KBM-7 (cell line): ENCODE measurements at places on chromosomes 7 and 10.

DNA sequence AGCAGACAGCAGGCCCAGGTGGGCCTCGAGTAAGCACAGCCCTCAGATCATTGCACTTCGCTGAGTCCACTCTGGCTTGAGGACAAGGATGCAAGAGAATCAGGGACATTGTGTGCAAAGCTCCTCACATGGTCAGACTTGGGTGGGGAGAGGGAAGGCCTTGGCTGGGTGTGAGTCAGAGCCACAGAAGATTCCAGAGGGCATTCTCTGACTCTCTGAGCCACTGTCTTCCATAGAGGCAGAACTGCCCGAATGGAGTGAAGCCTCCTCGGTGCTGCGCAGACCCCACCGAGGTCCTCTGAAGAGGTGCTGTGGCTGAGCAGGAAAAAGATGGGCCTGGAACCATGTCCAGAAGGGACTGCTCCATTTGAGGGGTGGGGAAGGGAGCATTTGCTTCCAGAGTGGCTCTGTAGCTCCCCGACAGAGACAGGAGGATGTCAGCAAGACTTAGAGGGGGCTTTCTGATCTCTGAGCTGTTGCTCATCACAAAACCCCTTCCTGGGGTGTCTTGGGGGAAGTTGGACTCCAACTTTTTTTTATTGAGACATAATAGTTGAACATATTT, 120.8 kb downstream of the PTPN20 start:
- no peak for DNase-seq

GRCh38 chr7:102073931-102074880, 212.5 kb upstream of the SH2B2 start:
- no peak for DNase-seq

DNA sequence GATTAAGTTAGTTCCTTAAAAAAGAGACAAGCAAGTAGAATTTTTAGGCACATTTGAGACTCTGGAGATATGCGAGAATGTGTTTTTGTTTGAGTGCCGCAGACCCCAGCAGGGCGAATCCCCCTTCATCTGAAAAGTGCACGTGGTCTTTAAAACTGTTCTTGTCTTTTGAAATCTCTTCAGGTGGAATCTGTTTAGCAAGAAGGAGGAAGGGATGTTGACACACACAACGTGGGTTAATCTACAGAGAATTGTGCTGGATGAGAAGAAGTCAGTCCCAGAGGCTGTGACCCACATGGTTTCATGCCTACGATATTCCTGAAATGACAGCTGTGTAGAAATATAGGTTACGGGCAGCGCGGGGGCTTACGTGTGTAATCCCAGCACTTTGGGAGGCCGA, 27.1 kb upstream of the ZFAND2A start:
- peak; percentile 60 for DNase-seq

- no peak for DNase-seq
These were observed 15.3 kb upstream of the PRKAR2B start for GRCh38 chr7:107029061-107029763.

DNA sequence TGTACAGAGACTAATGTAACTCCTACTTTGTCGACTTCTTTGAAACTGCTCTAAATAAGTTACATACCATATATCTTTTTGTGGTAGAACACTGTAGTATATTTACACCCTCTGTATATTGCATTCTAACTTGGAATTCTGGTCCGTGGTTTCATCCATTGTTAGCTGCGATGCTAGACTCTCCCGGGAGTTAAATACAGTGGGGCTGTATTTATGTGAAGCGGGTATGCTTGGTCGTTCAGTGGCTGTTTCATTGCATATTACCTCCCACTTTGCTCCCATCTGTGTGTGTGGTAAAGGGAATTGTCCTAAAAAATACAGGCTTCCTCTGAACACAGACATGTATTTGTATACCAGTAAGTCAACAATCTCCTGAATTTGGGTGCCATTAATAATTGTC, 231.1 kb downstream of the SLC25A13 start:
- no peak for DNase-seq

GRCh38 chr10:104293011-104293410, 24.0 kb downstream of the GSTO2 start:
- DNase-seq: no peak

DNA sequence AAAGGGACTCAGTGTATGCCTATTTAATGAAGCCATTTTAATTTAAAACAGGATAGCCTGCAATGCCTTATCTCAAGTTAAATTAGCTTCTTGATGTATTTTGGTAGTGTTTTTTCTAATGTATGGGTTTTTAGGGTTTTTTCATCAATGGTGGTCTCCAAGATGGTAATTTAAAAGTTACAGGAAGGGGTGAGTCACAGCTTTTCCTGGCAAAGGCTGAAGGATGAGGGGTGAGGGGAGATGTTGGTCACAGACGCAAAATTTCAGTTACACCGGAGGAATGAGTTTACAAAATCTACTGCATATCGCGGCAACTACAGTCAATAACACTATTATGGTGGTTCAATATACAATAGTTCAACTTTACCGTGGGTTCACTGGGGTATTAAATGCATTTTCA, 31.6 kb downstream of the CCDC3 start:
- peak; percentile 71 for DNase-seq

- no peak for DNase-seq
These were observed 239.9 kb upstream of the ZNF32 start for GRCh38 chr10:43888586-43888985.

DNA sequence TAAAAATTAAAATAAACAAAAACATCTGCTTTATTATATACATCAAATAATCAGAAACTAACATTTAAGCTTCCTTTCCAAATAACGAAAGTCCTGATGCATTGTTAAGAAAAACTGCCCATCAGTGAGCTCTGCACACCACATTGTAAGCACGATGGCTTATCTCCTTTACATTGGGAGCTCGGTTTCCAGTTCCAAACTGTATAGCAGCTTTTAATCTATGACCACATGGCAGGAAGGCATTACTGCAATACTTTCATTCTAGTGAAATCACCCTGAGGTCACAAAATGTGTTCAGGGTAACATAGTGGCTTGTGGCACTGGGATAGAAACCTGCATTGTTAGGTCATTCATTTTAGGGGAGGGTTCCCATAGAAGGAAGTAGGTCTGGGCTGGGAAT, 146.3 kb downstream of the ZNF22 start:
- no peak for DNase-seq

DNA sequence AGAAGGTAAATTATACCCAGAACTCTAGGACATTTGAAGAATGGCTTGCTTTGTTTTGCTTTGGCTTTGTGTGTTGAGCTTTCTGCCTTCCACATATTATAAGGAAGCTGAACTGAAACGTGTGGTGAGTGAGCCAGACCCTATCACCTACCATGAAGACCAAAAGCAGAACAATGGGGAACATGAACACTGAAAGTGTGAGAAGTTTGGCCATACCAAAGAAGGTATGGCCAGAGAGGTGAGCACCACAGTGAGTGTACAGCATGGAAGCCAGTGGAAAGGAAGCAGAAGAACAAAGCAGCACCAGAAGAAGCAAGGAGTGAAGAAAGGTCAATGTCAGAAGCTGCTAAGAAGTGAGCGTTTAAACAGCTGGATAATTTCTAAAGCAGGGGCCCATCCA, 59.7 kb upstream of the CCDC71L start:
- DNase-seq: peak; percentile 36

DNA sequence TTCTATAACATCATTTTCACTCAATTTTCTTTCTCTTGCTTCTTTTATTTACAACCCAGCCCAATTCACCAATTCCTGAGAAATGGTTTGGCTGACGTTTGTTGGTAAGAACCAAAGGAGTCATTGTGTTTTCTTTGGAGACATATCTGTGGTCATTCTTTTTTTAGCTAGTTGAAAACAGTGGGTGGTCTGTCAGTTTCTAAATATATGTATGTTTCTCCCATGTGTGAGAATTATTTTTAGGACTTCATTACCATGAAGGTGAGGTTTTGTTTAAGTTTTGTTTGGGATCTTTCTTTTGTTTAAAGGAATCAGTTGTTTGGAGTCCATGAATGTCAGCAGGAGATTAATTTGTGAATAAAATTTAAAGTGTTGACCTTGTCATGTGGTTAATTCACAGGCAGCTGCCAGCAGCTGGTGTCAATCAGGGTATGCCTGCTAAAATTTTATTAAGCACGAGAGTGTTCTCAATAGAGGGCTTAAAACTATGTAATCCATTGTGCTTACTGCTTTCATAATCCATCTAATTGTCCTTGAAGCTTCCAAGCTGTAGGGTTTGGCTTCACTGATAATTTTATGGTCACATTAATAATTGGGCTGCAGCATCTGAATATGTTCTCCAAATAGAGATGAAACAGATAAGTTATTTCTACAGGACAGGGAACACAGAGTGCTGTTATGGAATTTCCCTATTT, 38.7 kb downstream of the INSYN2A start:
- no peak for DNase-seq

DNA sequence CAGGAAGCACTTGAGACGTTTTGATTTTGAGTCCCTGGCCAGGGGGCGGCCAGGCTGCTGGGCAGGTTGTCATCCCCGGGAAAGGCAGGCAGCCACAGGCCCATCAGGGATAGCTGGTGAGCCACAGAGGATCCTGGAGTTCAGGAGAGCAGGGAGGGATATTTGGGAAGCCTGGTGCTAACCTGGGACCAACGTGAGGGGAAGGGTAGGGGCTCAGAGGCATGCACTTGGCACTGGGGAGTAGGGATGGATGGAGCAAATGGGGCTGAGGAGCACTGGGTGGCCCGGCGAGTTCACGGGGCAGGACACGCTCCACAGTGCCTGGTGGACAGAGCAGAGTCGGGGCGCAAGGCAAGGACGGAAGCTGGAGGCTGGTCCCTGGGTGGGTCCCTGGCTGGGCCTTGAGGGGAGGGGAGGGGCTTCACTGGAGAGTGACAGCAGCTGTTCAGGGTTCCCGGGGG, 30.2 kb downstream of the LRRC27 start:
- DNase-seq: no peak

- DNase-seq: no peak
These were observed 100.1 kb downstream of the CACNB2 start for GRCh38 chr10:18240185-18240882.

DNA sequence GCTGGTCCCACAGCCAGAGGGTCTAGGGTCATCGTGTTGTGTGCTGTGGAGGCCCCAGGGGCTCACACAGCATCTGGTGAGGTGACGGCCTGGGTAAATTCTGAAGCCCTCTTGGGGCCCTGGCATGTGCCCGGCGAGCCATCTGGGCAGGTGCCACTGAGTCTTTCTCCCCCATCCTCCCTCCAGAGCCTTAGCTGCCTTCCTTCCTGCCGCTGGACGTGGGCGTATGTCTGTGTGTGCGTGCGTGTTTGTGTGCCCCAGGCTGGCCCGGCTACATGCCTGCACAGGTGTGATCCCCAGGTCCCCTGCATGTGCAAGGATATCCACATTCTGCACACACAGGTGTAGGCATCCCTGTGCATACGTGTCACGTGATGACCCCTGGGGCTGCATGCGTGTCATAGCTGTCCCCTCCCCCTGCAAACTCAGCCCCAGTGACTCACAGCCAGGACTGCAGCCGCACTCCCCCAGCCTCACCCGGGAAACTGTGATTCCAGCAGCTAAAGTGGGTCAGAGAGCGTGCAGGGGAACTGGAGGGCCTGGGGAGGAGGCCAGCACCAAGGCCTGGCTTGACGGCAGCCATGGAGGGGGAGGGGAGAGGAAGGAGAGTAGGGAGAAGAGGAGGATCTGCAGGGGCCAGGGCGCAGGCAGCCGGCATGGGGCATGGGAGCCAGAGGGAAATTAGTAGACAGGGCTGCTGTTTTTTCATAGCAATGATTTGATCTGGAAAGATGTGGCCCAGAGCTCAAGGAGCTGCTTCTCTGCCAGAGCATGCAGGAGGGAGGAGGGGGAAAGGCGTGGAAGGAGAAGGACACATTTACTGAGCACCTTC, 46.4 kb downstream of the ELFN1 start:
- peak; percentile 8 for DNase-seq

- no peak for DNase-seq
These were observed 48.8 kb upstream of the DGKI start for GRCh38 chr7:137895301-137896221.

GRCh38 chr7:30931161-30931928, 19.7 kb downstream of the AQP1 start:
- DNase-seq: no peak

DNA sequence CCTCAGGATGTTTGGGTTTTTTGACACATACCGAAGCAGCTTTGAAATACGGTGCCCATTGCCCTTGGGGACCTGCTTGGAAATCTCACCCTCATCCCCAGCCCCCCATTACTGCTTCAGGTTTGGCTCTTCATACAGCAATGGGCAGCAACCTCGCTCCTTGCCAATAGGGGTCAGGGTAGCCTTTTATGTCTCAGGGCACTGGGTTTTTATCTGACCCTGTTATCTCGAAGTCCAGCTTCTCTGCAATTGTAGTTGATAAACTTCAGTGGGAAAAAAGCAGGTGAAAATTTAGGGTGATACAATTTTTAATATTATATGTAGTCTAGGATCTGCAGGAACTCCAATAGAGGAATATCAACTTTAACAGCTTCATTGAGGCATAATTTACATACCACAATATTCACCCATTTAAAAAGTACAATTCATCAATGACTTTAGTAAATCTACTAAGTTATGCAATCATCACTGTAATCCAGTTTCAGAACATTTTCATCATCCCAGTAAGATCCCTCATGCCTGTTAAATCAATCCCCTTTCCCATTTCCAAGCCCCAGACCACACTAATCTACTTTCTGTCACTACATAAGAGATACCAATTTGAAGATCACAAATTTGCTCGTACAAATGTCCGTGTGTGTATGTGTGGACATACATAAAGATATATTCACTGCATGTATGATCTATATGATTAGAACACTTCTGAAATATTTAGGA, 386.2 kb downstream of the KCNMA1 start:
- DNase-seq: peak; percentile 6

DNA sequence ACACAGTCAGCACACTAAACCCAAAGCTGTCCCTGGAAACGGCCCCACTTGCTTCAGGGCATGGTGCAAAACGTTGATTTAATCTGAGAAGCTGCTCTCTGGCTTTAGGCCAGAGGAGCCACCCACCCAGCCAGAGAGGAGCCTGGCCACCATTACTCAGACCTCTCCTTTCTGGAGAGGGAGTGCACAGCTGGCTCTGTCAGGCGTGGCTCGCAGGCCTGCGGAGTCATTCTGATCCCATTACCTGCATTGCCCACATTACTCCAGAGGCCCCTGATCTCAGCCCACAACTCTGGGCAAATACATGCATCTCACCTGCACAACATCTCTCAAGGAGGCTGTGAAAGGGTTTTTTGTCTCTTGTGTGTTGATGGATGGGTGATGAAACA, 370.0 kb upstream of the IGFBP3 start:
- DNase-seq: no peak

DNA sequence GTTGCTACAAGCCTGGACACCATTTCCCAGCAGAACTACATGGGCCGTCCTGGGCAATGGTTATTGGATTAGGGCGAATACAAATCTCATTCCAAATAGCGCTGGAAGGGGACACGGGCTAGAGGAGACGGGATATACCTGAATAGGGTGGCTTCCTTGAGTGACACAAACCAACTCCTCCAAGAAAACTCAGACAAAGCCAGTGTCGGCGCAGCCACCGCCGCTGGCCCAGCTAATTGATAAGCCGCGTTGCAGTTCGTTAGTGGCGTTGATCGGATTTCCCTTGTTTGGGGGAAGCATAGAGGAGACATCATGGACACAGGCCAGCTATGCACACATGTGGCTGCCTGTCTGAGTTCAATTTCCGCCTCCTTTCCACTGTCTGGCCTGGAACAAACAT, 55.7 kb downstream of the EBF3 start:
- no peak for DNase-seq

GRCh38 chr7:107041097-107041496, 3.4 kb upstream of the PRKAR2B start:
- no peak for DNase-seq
